HuH-7 (cell line): ENCODE measurements at places on chromosomes 2 and 18.

GRCh38 chr2:217331523-217332416 is 471.9 kb upstream of the TNP1 start:
- peak; percentile 42 for DNase-seq

DNA sequence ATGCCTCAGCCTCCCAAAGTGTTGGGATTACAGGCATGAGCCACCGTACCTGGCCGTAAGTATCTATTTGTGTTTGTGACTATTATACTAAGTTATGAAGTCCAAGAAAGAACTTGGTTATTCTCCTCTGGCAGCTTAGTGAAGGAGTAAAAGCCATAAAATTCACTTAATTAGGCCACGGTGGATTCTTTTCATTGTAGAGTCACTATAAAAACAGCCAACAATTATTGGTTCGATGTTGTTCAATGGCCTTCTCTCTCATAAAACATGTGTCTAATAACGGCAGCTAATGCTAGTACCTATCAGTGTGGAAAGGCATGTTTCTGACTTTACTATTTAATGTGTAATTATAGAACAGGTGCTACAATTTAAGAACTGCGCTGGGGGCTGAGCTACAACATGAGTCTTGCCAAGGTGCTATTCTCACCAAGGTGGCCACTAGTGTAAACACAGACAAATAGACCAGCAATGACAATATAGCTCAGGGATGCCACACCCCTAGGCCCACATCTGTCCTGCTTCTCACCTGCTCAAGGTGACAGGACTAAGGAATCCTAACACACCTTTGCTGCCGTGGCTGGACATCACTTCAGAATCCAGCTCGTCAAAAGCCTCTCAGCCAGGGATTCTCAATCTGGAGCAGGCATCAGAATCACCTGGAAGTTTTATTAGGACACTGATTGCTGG is 17.2 kb downstream of the ATP8B1 start:
- DNase-seq = no peak

DNA sequence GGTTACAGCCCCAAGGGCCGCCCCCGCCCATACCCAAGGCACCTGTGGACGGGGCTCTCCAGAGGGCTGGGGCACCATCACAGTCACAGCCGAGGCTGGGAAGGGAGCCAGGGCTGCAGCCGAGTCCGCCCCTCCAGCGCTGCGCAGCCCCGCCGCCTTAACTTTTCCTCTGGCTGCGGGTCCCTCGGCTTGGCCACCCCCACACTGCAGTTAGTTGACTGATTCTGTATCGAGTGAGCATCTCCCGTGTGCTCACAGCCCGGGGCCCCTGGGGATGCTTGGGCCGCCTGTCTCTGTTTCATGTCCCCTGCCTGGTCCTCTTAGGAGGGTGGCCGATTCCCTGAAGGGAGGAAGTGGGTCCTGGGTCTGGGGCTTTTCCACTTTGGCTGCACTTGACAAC is 33.7 kb downstream of the EMILIN2 start:
- no peak for DNase-seq

DNA sequence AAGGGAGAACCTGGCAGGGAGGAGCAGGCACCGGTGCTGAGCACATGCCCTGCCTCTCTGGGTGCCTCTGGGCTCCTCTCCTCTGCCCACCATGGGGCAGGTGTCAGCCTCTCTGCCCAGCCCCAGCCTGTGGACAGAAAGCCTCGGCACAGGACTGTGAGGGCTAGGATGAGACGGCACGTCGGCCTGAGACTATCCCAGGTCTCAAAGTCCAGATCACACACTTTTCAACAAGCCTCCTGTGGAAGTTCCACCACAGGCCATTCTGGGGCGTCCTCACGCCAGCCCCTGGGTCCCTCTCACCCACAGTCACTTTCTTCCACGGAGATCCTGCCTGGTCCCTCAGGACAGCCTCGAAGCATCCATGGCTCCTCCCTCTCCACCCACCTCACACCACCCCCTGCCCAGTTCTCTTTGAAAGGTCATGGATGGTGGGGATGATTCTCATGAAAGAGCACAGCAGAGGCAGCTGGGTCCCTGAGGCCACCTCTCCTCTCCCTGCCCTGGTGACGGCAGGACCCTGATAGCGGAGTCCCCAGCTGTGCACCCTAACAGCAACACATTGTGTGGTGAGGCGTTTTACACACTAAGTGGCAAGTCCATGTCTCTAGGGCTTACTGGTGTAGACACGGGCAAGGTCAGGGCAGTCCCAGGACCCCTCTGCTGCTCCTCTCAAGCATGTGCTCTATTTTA is 569.4 kb upstream of the SALL3 start:
- no peak for DNase-seq

GRCh38 chr2:37623406-37623805 is 48.0 kb downstream of the CDC42EP3 start:
- DNase-seq = no peak
